NCI-H345 (cell line): ENCODE measurements at places on chromosomes 13 and 19.

GRCh38 chr13:40329781-40330485 is 336.5 kb downstream of the FOXO1 start:
- no peak for DNase-seq

GRCh38 chr19:9078651-9079050 is 8.2 kb upstream of the OR1M1 start:
- no peak for DNase-seq

DNA sequence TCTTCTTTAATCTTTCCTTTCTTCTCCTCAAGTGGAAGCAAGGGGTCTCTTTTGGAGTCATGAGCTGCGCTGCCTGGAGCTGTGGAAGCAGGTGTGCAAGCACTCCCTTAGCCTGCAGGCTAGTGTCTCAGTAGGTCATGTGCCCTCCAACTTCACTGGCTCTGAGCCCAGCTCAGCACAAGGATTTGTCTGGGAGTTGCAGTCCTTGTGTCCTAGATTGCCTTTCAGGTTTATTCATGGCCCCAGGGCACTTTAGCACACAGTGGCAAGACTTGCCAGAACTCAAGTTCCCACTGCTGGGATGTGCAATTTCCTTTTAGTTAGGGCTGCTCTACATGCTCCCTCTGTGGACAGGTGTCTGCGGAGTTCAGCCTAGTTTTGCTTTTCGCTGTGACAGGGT is 211.7 kb downstream of the LIG4 start:
- DNase-seq = peak; percentile 69

DNA sequence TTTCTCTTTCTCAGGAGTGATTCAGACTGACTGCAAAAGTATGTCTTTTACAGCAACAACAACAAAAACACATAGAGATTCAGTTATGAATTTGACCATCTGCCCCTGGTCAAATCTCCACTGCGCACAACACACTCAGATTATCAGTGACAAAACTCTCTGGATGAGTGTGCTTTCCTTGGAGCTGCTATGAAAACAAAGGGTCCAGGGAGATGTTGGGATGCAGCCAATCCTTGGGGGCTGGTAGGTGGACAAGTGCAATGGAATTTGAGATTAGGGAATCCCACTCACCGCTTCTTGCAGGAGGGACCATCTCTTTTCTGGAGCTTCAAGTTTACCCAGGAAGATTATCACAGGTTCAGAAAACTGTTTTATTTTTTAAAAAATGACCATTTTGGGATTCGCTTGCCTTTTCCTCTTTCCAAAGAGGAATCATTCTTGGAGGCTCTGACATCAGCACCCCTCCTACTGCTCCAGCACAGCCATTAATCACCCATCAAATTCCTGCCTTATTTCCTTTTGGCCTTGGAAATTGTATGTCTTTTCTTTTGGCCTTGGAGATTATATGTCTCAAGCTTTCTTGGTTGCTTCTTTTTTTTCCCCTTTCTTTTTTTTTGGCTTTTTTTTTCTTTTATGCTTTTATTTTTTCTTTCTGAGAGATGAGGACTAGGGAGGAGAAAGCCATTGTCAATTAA is 311.8 kb downstream of the TSHZ3 start:
- DNase-seq = no peak

GRCh38 chr13:94481941-94482340 is 2.5 kb upstream of the DCT start:
- DNase-seq = no peak
